NCI-H1436 (cell line): ENCODE measurements at places on chromosomes 12 and 14.

DNA sequence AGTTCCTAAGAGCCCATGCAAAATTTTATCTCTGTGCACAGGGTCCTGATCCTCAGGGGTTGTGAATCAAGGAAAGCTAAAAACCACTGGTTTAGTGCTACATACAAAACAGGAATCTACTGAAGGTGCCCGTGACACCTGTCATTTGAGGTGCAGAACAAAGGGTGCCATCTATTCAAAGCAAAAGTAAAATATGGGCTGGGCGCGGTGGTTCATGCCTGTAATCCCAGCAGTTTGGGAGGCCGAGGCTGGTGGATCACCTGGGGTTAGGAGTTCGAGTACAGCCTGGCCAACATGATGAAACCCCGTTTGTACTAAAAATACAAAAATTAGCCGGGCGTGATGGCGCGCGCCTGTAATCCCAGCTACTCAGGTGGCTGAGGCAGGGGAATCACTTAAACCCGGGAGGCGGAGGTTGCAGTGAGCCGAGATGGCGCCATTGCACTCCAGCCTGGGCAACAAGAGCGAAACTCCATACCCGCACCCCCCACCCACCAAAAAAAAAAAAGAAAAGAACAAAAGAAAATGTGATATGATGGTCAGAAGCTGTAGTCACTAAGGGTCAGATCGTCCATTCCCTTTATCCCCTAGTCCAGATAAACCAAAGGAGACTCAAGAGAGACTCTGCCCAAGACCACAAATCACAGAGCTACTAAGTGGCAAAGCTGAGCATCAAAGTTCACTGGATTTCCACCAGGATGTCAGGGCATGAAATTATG, 3.4 kb downstream of the PPTC7 start:
- no peak for DNase-seq

GRCh38 chr12:92859650-92860386, 69.3 kb downstream of the EEA1 start:
- peak; percentile 79 for DNase-seq

DNA sequence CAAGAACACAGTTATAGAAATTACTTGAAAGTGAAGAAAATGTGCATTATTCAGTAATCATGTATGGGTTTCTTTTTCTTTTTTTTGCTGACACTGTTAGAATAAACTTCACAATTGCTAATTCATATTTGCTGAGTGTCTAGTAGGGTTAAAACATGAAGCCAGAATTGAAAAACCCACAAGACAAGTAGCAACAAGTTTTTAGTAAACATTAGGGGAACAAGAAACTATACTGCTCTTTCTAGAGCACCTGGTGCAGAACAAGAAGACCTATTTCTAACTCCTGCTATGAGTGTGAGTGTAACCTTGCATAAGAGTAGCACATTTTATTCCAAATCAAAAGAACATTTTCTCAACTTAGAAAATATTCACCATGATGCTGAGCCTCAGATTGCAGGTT, 83.2 kb downstream of the ITPR2 start:
- no peak for DNase-seq

DNA sequence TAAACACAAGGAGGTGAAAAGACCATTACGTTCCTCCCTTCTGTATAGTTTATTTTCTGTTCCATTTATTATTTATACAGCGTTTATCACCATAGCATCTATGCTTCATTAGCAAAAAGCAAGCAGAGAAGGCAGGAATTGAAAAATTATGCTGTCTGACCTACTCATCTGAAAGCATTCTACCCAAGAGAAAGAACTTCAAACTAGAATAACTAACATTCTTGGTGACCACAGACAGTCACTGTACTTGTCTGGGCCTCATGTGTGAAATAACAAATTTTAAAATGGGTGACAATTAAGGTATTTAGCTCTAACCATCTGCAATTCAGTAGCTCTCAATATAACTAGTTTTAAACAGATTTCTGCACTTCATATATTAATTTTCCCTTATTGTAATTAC, 29.3 kb upstream of the PDE3A start:
- DNase-seq = no peak

DNA sequence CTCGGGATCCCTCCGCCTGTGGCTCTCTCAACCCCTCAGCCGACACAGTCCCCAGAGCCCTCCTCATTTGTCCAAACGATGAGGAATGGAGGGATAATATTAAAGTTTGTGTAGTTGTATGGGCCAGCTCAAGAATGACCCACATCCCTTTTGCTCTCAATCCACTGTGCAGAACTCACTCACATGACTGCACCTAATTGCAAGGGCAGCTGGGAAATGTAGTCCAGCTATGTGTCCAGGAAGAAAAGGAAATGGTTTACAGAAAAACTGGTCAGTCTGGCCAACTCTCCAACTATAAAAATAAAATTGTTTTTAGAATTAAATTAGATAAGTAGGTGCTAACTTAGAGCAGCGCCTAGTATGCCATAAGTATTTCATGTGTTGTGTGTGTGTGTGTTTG, 66.6 kb downstream of the GALNT8 start:
- no peak for DNase-seq

- DNase-seq = peak; percentile 35
These were observed 90.2 kb downstream of the CALM1 start for GRCh38 chr14:90487031-90487430.

DNA sequence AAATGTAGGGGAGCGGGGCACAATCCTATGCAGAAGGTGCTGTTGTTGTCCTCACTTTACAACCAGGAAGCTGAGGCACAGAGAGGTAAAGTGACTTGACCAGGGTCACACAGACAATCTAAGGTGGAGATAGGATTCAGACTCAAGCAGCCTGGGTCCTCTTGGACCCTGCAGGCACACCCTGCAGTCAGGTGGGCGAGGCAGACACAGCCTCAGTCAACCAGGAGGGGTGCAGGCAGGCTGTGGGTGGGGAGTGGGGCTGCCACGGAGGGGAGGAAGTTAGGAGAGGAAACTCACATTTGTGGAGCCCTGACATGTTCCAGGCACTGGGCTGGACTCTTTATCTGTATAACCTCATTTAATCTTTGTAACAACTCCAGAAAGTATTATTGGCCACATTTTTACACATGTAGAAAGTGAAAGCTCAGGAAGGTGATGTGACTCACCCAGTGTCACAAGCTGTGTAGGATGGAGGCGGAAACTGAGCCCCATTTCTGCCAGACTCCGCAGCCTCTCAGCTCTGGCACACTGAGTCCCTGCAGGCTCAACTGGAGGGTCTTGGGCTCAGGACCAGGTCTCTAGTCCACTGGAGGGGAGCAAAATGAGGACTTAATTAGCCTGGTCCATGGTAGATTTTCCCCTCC, 24.9 kb upstream of the CHGA start:
- no peak for DNase-seq

- DNase-seq = no peak
These were observed 14.6 kb downstream of the CHST11 start for GRCh38 chr12:104471336-104471735.

DNA sequence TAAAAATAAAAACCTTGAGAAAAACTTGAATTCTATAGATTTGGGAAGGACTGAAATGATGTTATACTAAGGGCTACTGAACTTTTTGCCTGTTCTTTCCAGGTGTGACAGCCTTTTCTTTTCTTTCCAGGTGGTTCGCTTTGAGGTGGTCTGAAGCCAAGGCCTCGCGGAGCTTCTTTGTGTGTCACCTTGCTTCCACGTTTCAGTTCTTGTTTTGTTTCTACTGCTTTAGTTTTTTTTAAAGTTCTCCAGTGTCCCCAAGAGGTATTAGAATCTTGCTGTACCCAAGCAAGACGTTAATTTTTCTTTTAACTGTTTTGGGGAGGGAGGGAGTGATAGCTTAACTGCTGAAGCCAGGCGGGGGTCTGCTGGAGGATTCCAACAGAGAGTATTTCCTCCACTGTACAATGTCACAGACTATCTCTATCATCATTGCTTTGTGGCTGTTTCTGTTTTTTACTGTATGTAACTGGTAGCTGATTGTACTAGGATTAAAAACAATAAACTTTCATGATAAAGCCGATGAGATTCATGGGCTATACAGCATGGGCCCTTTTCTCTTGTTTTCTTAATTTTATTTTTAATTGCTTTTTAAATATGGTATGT, 40.2 kb downstream of the PROX2 start:
- DNase-seq = no peak

GRCh38 chr12:11812586-11813437, 163.3 kb downstream of the ETV6 start:
- DNase-seq = peak; percentile 51

DNA sequence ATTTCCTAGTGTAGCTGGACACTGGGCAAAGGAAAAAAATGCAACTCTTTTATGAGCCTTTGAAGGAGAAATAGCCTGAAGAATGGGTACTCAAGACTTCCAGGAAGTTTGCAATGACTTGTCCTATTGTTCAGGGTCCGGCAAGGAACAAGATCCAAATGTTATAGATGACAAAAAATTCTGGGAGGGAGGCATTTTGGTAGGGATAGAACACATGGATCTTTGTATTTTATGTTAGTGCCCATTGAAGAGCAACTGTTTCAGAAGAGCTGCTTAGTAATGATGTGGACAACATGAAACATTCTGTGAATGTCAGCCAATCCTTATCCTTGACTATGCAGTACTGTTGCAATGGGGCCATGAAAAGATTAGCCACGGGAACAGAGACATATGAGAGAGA, 138.0 kb downstream of the MGAT4C start:
- DNase-seq = no peak

GRCh38 chr12:19030603-19031002, 98.9 kb upstream of the PLEKHA5 start:
- no peak for DNase-seq

DNA sequence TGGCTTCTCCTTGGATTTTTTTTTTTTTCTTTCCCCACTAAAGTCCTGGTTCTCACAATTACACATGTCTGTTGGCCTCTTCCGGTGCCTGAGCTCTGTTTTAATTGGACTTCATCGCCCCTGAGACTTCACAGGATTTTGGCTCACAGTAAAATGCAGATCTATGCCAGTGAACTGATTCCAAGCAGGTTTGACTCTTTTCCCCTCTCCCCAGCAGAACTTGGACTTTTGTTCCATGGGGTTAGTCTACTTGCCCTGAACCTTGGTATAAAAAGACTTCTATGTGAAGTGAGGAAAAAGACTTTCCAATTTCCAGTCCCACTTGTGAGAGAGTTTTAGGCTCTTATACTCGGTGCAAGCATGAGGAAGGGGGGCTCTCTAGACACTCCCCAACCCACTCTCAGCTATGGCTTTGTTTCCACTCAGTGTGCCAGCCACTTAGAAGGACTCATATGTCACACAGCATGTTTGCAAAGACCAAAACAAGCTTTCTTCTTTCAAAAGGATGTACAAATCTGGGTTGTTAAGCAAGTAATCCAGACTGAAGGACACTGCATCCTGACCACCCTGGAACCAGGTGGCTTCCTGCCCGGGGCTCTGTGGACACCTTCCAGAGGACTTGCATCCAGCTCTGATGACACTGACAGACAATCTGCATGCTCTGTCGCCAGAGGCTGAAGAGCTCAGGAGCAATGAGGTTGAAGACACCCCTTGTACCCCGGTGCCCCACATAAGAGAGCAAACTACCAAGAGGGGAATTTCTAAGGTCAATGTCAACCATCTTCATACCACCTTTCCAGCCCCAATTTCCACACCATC, 221.9 kb upstream of the EGLN3 start:
- DNase-seq = no peak

DNA sequence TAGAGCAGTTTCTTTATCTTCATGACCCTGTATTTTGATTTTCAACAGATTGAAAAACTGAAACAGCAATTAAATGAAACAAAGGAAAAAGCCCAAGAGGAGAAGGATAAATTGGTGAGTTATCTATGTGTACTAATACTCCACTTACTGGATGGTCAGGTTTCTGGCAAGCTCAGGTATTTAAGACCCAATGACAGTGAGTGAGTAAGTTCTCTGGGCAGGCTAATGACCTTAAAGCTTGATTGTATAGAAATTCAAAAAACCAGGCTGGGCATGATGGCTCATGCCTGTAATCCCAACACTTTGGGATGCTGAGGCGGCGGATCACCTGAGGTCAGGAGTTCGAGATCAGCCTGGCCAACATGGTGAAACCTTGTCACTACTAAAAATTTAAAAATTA, 10.0 kb downstream of the BBOF1 start:
- no peak for DNase-seq

DNA sequence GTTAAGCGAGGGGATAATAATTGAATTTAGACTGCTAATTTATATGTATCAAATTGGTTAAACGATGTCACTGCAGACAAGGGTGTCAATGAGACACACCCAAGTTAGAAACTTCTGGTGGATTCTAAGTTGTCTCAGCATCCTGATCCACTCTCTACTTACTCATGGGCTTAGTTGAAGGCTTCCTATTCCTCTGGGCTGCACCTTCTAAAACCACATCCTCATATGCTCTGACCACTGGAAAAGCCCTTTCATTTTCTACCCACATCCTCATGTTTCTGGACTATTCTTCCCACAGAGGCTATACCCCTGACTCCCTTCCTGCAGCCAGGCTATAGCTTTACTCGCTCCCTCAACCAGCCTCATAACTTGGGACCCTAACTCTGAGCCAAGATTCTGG, 493.8 kb downstream of the VRK1 start:
- no peak for DNase-seq

GRCh38 chr14:22095860-22096513, 422.4 kb upstream of the OR4E1 start:
- no peak for DNase-seq

DNA sequence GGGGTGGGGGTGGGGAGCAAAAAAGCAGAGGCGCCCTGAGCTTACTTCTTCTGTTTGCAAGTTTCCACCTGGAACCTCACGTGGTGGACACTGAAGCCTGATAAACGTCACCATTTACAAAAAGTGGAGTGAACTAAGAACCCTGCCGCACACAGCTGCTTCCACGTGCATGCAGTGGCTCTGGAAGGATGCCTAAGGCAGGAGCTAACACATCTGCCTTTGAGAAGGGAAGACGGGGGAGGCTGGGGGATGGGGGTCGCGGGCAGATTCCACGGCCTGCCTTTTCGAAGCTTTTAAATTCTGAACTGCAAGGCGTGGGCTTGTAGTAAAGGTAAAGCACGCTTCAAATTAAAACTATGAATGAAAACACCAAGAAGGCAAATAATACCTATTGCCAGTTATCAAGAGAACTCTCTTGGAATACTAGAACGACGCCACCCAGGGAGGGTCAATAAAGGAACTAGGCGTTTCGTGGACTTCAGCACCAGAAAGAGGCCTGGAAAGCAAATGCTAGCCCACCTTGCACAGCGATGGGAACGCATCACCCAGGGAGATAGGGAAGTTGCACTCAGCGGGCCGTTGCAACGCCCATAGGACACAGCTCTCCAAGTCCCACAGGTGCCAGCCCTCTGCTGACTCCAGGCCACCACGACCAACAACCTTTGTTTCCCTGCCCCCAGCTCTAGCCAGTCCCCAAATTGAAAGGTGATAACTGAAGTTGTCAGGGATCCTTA, 61.8 kb downstream of the TESC start:
- DNase-seq = no peak

DNA sequence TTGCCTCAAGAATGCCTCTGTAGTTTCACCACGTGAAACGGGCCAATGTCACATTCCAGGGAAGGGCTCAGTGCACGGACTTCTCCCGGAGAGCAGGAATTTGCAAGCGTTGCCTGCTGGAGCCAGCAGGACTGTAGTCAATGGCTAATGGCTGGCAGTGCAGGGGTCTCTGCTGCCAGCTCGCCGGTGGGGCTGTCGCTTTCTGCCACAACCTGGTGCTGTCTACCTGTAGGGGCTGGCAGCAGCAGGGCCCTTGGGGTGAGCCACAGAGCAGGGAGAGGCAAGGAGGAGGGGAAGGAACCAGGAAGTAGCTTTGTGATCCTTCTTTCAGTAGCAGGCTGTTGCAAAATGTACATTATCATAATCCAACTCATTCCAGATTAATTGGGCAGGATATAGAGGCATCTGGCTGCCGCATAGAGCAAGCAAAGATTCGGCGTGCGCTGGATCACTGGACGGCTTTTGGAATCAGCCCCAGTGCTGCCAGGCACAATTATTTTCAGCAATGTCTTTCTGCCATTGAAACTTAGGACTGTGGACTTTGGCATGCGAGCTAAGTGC, 114.1 kb downstream of the PAPOLA start:
- no peak for DNase-seq

- DNase-seq = no peak
These were observed 57.0 kb downstream of the TEAD4 start for GRCh38 chr12:3016191-3016590.
